ENCODE measurements at places on chromosomes 11 and 22.

- DNase-seq, result peak; percentile 44
These were observed 21.3 kb upstream of the PIK3IP1 start for GRCh38 chr22:31313366-31314147.

DNA sequence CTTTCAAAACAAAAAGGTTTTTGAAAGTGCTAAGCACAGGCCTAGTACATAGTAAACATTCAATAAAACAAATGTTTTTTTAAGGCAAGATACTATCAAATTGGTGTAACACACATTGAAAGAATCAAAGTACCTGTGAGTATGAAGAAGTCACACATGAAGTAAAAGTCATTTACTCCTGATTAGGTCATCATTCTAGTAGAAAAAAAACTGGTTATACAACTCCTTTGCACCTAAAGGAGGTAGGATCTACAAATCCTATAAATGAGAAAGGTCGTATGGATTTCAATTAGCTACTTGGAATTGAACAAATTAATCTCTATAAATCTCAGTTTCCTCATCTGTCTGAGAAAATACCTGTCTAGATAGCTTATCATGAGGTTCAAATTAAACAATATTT lies 80.8 kb downstream of the SIK3 start:
- no peak for DNase-seq

DNA sequence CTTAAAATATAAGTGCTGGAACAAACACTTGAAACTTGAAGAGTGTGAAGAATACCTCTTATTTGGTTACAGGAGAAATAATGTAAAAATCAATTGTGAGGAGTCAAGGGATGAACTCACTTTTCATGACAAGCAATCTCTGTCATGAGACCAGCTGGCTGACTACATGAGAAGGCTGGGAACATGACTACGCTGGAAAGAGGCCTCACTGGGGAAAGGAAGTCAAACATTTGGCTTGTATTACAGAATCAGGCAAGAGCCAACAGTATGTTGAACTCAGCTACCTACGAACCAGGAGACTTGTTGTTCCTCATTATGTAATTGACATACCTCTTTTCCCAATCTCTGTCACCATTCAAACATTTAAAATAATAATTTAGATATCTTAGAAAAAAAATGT lies 14.4 kb downstream of the DCDC1 start:
- no peak for DNase-seq

- DNase-seq, result no peak
These were observed 14.9 kb downstream of the TBCEL start for GRCh38 chr11:121038648-121039409.

DNA sequence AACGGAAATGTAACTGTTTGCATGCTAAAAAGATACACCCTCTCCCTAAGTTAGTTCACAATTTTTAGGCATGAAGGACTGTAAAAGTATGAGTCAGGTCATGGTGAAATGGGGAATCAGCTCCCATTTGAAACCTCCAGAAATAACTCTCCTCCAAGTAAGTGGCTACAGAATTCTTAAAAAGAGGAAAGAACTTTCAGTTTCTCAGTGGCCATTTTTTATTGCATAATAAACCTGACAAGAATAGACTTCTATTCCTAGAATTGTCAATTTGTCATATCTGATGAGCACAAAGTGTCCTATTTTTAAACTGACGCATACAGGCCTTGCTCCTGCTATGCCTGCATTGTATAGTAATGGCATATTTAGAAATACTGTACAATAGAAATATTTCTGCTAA lies 612.2 kb downstream of the CNTN5 start:
- no peak for DNase-seq

DNA sequence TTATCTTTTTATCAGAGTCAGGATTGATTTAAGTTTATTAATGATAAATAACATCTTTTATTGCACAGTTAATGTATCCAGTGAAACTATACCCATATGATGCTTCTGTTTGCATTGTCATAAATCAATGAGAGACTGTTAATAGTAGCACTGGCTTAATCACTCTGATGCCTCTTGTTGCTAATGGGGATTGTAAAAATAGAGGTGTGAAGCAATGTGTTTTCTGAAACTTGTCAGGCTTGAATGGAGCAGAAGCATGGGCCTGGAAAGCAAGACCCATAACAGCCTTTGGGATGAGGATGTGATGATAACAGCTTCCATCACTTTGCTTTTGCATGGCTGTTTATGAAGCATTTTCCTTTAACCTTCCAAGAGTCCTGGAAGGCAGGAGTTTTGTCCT lies 319.7 kb downstream of the DDX10 start:
- no peak for DNase-seq

DNA sequence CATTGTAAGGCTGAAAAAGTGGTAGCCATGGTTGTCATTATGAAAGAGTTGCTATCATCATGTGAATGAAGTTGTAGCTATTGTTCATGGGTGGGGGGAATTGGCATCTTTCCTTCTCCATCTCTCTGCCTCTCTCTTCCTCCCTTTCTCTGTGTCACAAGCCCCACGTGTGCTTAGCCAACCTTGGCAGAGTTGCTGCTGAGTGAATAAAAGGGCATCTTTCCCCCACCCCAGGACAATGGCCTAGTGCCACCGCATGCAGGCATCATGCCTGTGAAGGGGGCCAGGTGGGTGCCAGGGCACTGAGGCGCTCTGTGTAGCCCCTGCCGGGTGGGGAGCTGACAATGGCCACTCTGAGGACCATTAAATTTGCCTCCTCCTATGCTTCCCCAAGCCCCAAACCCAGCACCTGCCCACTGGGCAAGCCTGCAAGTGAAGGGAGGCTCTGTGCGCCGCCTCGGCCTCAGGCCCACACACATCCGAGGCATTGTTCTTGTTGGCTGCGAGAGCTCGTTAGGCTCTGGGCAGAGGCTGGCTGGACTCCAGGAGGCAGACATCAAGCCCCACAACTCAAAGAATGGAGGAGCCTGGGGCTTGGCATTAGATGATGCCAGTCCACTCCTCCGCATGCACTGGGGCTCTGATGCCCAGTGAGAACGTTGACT lies 103.9 kb downstream of the SEZ6L start:
- no peak for DNase-seq

DNA sequence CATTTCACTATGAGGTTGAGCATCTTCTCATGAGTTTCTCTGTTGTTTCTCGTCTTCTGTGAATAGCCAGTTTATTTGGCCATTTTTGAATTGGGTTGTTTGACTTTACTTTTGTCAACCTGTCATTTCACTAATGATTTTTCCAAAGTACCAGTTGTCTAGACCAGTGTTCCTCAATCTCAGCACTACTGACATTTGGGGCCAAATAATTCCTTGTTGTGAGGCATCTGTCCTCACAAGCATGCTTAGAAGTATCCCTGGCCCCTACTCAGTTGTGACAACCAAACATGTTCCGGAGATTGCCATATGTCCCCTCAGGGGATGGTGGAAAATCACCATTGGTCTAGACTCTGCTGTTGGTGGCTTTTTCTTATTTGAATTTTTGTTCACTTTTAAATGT lies 87.7 kb upstream of the GNAZ start:
- DNase-seq, result no peak

DNA sequence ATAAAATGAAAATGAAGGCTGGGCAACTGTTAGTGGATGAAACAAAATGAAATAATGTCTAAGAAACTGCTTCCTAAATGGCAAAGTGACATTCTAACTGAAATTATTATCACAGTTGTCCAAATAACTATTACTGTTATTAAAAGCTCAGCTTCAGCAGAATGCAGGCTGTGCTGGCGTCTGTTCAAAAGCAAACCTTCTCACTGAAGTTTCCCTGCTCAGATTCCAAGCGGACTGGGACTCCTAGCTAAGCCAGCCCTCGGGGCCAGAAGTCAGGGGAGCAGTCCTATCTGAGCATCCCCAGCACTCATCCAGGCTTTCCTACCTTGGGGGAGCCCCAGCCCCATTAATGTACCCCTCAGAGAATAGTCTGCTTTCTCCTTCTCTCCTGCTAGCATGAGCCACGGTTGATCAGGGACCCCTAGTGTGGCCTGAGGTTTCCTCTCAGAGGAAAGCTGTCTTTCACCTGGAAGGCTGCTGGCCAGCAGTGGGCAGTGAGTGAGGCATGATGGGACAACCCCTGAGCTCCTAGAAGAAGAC lies 1167.3 kb downstream of the TBC1D22A start:
- DNase-seq, result no peak

DNA sequence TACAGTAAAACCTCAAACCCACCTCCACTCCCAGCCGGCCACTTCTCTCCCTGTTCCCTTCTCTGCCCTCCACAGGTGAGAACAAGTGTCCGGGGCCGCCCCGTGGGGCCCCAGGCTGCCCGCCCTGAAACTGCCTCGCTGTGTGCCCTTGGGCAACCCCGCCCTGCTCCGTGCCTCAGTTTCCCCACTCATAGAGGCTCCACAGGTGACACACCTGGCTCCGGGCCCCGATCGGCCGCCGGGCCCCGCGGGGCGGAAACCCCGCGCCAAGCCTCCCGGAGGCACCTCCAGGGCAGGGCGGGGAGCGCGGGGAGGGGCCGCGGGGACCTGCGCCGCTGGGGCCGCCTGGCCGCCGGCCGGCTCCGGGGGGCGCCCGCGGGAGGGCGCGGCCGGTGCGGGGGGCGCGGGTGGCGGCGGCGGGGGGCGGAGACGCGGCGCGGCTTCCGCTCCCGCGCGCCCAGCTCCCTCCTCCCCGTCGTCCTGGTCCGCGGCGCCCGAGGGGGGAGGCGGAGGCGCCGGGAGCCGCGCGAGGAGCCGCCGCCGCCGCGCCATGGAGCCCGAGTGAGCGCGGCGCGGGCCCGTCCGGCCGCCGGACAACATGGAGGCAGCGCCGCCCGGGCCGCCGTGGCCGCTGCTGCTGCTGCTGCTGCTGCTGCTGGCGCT lies at the start of gene LRP5:
Gene LRP5, plus strand, starts transcription at position 475 of the 663 bp plus-strand sequence. Its CDS starts 124 bp downstream, at position 599.
- peak; percentile 35 for DNase-seq

- DNase-seq, result no peak
These were observed 4.0 kb downstream of the MMP10 start for GRCh38 chr11:102776454-102776853.

GRCh38 chr11:19907008-19907579 lies 194.5 kb downstream of the NAV2 start:
- DNase-seq, result no peak

DNA sequence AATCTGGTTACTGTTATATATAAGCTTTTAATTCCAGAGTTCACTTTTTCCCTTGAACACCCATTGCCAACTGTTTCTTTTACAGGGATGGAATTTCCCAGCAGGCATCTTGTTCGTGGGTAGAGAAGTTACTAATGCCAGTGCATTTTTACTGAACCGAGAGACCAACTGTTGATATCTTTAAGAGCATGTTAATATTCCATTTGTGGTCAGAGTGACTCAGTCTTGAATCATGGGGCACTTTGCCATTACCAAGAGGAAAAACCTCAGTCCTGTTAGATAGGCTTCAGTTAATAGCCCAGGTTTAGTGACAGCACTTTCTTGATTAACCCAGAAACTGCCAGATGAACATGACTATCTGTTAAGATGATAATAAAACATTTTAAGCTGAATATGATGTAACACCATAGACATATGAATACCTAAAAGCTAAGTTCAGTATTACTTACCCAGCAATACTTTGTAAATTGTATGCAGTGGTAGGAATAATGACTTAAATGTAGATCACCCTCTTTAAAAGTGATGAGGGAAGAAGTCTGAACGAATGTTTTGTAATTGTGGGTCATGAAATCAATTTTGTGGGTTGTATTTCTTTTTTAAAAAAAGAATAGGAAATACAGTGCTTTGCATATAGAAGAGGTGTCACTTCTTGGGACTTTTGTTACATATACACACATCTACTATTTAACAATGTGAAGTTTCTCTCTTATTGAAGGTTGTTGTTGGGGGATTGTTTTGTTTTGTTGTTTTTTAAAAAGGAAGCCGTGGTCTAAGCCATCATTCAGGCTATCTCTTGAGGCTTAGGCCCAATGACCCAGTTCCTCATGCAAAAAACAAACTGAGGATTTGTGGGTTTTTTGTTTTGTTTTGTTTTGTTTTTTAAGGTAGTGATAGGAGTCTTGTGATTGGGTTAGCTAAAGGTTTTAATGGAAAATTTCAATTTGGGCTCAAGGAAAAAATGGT lies 79.2 kb upstream of the GRIK4 start:
- no peak for DNase-seq

DNA sequence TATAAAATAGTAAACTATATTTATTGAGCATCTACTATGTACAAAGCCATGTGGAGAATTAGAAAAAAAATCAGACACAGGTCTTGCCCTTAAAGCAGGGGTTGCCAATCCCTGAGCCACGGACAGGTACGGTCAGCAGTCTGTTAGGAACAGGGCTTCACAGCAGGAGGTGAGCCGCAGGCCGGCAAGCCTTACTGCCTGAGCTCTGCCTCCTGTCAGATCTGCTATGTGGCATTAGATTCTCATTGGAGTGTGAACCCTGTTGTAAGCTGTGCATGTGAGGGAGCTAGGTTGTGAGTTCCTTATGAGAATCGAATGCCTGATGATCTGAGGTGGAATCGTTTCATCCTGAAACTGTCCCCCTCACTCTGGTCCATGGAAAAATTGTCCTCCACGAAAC lies 2.1 kb upstream of the RAG2 start:
- no peak for DNase-seq

DNA sequence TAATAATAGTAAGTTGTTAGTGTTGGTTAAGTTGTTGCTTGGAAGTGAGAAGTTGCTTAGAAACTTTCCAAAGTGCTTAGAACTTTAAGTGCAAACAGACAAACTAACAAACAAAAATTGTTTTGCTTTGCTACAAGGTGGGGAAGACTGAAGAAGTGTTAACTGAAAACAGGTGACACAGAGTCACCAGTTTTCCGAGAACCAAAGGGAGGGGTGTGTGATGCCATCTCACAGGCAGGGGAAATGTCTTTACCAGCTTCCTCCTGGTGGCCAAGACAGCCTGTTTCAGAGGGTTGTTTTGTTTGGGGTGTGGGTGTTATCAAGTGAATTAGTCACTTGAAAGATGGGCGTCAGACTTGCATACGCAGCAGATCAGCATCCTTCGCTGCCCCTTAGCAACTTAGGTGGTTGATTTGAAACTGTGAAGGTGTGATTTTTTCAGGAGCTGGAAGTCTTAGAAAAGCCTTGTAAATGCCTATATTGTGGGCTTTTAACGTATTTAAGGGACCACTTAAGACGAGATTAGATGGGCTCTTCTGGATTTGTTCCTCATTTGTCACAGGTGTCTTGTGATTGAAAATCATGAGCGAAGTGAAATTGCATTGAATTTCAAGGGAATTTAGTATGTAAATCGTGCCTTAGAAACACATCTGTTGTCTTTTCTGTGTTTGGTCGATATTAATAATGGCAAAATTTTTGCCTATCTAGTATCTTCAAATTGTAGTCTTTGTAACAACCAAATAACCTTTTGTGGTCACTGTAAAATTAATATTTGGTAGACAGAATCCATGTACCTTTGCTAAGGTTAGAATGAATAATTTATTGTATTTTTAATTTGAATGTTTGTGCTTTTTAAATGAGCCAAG lies 2.7 kb downstream of the NEAT1 start:
- DNase-seq, result peak; percentile 87

DNA sequence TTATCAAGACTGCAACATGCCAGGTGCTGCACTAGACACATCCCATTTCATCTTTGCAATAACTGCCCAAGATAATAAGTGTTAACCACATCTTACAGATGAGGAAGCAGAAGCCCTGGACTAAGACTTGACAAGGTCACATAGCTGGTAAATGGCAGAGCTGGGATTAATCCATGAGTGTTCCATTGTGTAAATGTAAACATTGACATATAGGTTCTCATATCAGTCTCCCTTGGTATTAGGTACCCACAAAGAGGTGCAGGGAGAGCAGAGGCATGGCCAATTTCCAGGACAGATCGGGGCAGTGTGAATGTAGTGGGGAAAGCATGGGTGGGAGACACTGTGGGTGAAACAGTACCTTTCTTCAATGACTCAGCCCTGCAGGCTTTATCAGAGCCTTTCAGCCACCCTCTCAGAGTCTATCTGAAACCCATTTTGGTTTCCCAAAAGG lies 17.9 kb downstream of the MICAL2 start:
- no peak for DNase-seq

GRCh38 chr11:108985945-108986279 lies 321.0 kb downstream of the DDX10 start:
- DNase-seq, result no peak

GRCh38 chr11:69705901-69706787 lies 2.3 kb upstream of the FGF19 start:
- DNase-seq, result no peak

All from MM.1S (cell line).